Karpas-422 (cell line): ENCODE measurements at places on chromosomes 13 and 19.

- no peak for DNase-seq
These were observed 135.0 kb downstream of the DLEU7 start for GRCh38 chr13:50708461-50708860.

GRCh38 chr13:109172136-109172535 lies 542.7 kb downstream of the MYO16 start:
- DNase-seq, result no peak

GRCh38 chr13:95793018-95793555 lies 116.1 kb downstream of the DNAJC3 start:
- no peak for DNase-seq

GRCh38 chr19:33024398-33024797 lies 40.3 kb downstream of the RHPN2 start:
- DNase-seq, result no peak

- peak; percentile 58 for DNase-seq
These were observed at the start of gene LACC1 for GRCh38 chr13:43879755-43880181. TSS of gene LACC1 (plus strand) at chr13:43879904. CDS start at chr13:43880986, 1,082 bp downstream.

DNA sequence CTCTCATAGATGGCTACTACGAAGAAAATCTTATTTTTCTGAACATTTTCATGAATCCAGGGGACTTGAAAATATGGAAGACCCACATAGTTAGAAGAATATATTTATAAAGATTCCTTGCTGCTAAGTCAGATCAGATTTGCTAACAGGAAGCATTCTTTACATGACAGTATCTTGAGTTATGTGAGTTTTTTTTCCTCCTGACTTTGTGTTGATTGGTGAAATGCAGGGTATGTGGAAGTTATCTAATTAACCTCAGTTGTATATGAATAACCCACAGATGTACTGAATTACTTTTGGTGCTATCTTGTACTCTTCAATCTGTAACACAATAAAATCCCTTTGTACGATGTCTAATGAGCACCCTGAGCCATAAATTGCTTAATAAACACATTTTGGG lies 53.8 kb downstream of the ESD start:
- DNase-seq, result no peak

GRCh38 chr19:55619286-55619685 lies 5.1 kb downstream of the ZNF784 start:
- peak; percentile 40 for DNase-seq

DNA sequence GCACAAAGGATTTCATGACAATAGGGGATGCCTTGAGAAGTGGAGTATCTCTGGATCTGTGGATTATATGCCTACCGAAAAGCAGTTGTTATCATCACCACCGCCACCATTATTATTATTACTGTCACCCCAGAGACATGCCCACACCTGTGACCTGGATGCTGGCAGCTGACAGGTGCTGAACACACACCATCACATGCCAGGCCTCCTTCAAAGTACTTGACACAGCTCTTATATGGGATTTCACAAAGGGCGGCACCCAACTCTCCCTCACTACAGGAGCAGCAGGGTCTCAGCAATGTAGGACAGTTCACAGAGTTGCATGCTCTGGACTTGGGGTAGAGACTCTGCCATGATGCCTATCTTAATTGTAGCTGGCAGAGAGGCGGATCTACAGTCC lies 5.6 kb upstream of the GPR42 start:
- no peak for DNase-seq

GRCh38 chr19:9967326-9967725 lies 31.0 kb upstream of the OLFM2 start:
- peak; percentile 44 for DNase-seq

DNA sequence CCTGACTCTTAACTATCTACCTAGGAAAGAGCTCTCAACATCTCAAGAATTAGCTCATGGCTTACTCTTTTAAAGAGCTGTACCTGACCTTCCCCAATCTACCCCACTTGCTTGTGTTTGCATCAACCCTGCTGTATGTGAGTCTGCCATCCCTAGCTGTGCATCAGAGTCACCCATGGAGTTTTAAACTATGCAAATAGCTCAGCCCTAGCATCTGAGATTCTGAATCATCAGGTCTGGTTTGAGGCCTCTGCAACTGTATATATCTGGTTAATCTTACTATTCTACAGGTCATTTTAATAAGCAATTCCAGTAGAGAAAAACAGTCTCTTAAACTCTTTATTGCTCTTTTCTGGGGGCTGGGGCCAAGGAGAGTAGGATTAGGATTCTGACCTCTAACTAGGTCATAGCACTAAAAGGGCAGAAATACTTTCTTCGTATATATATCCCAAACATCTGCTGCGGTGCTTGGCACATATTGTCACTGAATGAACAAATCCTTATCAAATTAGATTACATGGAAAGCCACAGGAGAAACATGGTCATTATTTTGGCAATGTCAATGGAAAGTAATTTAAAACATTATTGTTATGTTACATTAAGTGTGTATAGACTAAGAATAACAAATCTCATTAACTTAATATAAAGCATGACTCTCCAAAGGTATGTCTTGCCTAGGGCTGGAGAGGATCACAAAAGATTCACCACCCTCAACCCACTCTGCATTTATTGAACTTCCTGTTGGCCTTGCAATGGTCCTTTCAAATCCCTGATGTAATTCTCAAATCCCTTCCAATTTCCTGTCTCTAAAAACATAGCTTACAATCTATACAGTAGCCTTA lies 232.2 kb downstream of the DACH1 start:
- no peak for DNase-seq

DNA sequence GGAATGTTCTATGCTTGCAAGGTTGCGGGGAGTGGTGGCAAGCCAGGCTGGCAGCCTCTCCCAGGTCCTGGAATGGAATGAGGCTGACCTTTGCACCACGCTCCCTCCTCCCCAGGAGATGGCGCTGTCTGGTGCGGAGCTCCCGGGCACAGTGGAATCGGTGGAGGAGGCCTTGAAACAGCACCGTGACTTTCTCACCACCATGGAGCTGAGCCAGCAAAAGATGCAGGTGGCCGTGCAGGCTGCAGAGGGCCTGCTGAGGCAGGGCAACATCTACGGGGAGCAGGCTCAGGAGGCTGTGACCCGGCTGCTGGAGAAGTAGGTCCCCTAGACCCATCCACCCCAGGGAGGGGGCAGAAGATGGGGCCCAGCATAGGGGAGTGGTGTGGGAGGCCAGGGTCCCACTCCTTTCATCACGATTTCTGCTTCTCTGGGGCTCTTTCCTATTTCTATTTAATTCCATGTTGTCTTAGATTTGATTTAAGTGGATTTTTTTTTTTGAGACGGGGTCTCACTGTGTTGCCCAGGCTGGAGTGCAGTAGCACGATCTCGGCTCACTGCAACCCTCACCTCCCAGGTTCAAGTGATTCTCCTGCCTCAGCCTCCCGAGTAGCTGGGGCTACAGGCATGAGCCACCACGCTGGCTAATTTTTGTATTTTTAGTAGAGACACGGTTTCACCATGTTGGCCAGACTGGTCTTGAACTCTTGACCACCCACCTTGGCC lies 53.2 kb upstream of the SHKBP1 start:
- DNase-seq, result peak; percentile 92

DNA sequence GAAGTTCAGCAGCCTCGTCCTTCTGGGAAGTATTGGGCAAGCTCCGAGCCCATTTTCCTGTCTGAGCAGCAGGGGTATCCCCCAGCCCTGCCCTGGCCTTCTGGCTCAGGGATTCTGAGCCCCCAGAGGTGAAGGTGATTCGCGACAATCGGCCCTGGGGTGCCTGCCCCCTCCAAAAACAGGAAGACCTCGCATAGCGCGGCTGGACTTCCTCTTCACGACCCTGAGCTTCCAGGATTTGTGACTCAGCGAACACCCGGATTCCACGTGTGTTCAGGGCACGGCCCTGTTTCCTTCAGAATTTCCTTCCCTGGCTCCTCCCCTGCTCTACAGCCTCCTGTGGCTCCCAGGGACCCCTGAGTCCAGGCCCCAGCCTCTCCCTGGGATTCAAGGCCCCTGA lies at the start of gene SEMA6B:
SEMA6B (minus strand) TSS at position 116 of the 400 bp plus-strand sequence. CDS start 1,227 bp downstream, outside the sequence.
- DNase-seq, result no peak
